ENCODE measurements at places on chromosomes 5 and 9.

DNA sequence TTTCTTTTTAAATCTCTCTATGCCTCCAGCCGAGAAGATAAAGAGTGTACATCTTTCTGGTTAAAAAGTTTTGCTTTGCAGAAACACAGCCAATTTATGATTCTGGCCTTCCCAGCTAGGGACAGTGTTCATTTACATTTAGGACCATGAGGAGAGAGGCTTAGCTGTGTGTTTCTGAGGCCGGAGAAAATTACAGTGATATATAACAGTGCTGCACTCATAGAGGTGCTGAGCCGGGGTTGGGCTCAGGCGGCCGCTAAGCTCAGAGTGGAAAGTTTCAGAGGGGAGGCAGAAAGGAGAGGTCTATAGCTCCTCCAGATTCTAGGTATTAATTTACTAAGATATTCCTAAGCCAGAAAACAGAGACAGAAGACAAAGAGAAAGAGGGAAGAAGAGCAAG, 37.0 kb upstream of the LCP2 start:
- no peak for DNase-seq

GRCh38 chr5:36344899-36345298, 43.2 kb upstream of the RANBP3L start:
- DNase-seq, result no peak

GRCh38 chr9:134436379-134436762, 110.1 kb downstream of the RXRA start:
- no peak for DNase-seq

DNA sequence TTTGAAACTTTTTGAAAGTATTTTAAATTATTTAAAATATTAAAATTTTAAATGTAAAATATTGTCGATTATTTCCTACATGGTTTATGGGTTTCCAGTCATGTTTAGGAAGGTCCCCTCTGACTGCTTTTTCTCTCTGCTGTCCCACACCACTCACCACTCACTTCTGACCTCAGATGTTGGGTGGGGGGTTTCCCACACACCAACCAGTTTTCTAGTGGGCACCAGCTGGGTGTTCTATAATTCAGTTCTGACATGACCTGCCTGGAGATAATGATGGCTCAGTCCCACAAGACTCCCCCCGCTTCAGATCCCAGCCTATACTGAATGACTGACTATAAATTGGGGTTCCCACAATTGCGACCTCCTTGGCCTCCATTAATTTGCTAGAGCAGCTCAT, 310.4 kb downstream of the GADD45G start:
- DNase-seq, result no peak

DNA sequence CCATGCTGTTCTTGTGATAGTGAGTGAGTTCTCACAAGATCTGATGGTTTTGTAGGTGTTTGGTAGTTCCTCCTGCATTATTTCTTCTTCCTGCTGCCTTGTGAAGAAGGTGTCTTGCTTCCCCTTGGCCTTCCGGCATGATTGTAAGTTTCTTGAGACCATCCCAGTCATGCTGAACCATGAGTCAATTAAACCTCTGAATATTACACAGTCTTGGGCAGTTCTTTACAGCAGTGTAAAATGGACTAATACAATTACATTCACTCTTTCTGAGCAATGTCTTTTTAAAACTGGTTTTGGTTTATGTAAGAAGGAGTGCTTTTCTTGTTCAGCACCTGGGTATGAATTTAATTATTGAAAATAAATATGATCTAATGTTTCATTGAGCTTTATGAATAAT, 50.7 kb upstream of the ARRDC3 start:
- DNase-seq, result no peak

- DNase-seq, result no peak
Observed at GRCh38 chr5:154524859-154525258, 46.8 kb upstream of the HAND1 start.

DNA sequence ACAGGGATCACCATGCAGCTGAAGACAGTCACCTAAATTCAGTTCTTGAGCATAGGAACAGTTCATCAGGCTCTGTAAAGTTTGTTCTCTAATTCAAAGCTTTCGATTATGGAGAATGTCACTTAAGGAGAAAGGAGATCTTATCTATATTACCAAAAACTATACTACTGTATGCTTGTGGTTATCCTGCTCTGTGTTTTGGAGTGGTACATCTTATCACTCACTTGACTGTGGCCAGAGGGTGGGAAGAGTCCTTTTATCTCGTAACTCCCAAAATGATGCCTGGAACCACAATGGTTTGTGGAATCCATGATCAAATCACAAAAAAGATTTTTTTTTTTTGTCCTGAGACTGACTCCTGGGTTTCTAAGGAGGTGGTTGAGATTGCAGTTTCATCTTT, 230.7 kb downstream of the COMMD10 start:
- no peak for DNase-seq

- no peak for DNase-seq
Observed at GRCh38 chr5:59608745-59609144, 284.8 kb downstream of the PDE4D start.

- DNase-seq, result no peak
Observed at GRCh38 chr5:16051246-16051755, 128.3 kb downstream of the MARCHF11 start.

GRCh38 chr5:10333154-10334006, 20.1 kb upstream of the MARCHF6 start:
- peak; percentile 76 for DNase-seq

GRCh38 chr9:104279535-104280177, 185.5 kb downstream of the SMC2 start:
- peak; percentile 57 for DNase-seq

DNA sequence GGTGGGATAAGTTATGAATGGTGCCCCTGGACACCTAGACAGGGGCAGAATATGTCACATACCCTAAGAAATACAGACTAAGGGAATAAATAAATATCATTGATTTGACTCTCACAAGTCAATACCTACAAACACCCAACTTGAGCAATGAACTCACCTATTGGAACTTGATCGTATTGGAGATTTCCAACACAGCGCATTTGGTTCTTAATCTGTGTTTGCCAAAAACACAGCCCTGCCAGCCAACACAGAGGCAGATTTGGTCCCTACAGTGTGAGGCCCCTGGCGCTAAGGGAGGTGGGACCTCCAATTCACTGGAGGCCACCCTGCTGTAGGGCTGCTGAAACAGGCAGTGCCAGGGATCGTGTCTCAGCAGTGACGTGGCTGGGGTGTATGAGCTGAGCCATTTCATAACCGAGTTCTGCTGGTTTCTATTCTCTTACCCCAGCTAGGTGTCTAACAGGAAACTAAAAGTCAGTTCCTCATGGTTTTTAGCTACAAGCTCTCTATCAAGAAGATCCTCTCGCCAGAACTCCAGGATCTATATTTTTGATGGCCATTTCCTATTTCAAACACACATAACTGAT, 84.5 kb downstream of the SLC1A1 start:
- no peak for DNase-seq

GRCh38 chr5:64887910-64888309, 119.2 kb downstream of the CWC27 start:
- no peak for DNase-seq

GRCh38 chr5:96447949-96448348, 14.9 kb upstream of the PCSK1 start:
- DNase-seq, result no peak
